ENCODE measurements at places on chromosomes 7 and 10. TPM values are rescaled to one million over a fixed set of nuclear protein-coding genes. Genes with fewer than 3 reads are reported as not detected.

DNA sequence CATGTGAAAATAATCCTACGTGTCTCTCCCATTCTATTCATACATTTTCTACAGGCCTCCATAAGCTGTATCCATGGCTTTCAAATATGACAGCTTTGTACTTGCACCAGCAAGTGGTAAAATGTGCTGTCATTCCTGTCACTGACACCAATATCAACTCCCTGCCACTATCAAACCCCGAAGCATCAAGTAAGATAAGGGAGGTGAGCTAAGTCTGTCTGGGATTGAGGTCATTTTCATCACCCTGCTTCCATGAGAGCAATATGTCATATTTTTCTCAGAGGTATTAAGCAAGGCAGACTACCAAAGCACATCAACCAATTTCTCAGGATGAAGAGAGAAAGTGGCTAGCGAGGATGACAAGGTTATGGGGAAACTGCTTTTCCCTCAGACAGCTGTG lies 11.1 kb downstream of the GPR22 start:
- DNase-seq, result no peak

- DNase-seq, result peak; percentile 2
Observed at GRCh38 chr10:52883996-52884871, 111.7 kb upstream of the MBL2 start.

DNA sequence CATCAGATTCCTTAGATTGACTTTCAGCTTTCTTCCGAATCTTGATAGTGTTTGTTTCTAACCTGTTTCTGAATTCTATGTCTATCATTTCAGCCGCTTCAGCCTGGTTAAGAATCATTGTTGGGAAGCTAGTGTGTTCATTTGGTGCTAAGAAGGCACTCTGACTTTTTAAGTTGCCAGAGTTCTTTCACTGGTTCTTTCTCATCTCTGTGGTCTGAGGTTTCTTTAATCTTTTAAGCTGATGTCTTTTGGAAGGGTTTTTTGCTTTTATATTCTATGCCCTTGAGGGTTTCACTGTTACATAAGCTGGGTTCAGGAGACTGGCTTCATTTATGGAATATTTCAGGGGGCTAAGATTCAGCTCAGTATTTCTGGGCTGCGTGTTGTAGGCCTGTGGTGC lies 104.5 kb upstream of the PRSS58 start:
- DNase-seq, result no peak

DNA sequence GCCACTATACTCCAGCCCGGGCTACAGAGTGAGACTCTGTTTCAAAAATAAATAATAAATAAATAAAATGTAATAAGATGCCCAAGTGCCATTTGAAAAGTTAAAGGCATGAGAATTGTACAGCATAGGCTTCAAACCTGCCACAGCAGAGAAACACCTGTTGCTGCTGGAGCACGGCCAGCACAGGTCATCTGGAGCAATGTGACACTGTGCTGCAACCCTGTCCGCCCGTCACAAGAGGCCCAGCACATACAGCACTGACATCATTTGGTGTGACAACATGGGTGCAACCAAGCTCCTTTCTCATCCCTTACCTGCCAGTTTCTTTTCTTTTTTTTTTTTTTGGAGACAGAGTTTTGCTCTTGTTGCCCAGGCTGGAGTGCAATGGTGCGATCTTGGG lies 1.3 kb downstream of the RFC2 start:
- DNase-seq, result no peak

PAX2 gene
- total RNA-seq, result not detected

OR6V1 gene
- total RNA-seq, result not detected

CCDC172 gene
- not detected for total RNA-seq

VIPR2 gene
- total RNA-seq, result 0.74 TPM

UCN3 gene
- total RNA-seq, result not detected

MMP21 gene
- not detected for total RNA-seq

TRAPPC14 gene
- total RNA-seq, result 9.0 TPM

All from Daoy (cell line).